Vagina (tissue), 2 donors: ENCODE measurements at places on chromosomes 4 and X. TPM values are rescaled to one million over a fixed set of nuclear protein-coding genes. Genes with fewer than 3 reads are reported as not detected.

DNA sequence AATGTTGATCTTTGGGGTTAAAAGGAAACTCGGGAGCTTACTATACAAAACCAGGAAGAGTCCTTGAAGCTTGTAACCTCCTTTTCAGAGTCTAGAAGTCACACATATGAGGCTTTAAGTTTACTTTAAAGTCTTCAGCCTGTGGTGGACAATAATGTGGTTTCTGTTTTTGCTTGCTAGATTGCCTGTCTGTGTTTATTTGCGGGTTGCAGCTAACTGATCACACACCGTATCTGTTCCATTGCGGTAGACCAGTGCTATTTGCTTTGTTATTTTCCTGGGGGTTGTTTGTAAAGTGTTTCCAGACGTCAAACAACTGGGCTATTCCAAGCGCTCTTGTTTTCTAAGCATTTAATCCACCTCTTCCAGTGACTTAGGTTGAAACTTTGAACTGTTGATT, 143.0 kb upstream of the GYPA start:
- no peak for DNase-seq

DNA sequence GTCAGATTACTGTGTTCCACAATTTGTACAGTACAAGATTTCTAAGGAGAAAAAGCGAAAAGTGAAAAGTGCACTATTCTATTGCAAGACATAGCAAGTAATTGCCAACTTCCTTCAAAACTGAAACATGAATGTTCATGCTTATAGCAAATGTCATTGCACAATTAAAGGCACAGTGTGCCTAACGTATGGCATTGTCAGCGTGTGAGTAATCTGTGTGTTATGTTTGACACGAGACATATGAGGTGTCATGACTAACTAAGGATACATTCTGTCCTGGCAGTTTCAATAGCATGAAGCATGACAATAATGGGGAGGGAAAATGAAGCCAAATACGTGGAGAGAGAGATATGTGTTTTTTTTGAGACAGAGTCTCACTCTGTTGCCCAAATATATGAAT, 33.6 kb upstream of the TBC1D9 start:
- DNase-seq = no peak

- no peak for DNase-seq
Measured at GRCh38 chr4:1504595-1505500, 98.6 kb upstream of the NKX1-1 start.

DNA sequence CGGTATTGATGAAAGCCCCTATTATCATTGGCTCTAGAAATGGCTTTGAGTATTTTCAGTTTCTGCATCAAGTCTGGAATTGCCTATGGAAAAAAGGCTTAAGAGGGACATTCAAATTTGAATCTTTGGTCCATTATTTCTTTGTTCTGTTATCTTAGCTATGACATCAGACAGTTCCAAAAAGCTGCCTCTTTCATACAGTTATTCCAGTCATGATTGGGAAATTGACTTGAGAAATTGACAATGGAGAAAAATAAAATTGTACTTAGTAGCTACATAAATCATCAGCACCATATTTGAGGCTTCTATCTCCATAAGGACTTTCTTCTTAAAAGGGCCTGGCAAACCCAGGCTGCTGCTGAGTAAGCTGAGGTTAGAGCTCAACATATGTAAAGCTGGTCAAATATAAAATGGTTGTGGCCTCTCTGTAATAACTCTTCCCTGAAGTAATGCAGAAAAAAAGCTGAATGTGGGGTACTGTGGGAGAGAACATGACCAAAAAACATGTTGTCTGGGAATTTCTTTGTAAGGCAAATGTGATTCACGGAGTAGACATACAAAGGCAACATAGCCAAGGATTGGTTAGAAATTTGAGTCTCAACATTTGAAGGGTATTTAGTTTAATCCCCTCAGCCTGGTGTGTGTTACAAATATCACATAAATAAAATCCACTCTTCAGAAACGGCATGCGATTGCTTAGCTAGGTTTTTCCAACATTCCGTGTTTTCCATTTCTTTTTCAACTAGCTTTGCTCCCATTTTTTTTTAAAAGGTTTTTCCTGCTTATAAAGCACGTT, 100.9 kb downstream of the LNX1 start:
- no peak for DNase-seq

GRCh38 chr4:57291911-57292310, 181.7 kb upstream of the IGFBP7 start:
- DNase-seq = no peak

- DNase-seq = no peak
Measured at GRCh38 chr4:16884673-16885460, 13.6 kb downstream of the LDB2 start.

DNA sequence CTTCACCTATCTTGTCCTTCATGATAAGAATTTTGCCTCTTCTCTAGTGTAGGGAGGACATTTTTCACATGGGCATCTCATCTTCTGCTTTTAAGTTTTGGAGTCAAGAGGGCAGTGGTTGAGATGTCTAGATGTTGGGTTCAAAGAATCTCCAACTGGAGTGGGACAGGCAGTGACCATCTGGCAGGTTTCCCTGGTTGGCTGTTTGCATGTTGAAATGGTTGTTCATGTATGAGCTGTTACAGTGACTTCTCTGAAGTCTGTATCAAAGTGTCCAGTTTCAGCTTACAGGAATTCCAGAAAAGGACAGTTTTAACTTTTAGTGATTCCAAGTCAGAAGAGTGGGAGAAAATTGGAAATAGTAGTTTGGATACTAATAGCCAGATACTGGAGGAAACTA, 192.7 kb downstream of the EVC2 start:
- no peak for DNase-seq

DNA sequence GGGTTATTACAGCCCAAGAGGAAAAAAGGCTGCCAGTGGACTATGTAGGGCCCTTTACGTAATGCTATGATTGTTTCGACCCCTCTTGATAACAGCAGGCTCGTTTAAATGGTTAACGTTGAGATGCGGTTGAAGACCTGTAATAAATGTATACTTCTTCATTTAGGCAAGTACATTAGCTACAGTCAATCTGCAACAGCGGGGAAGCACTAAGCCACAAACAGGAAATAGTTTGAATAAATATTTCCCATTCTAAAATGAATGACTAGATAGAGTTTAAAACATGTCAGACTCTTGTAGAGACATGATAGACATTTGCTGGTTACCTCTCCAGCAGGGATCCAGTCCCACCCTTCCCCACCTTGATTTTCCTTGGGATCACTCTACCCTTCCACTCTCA, 38.1 kb upstream of the STIM2 start:
- DNase-seq = no peak

DNA sequence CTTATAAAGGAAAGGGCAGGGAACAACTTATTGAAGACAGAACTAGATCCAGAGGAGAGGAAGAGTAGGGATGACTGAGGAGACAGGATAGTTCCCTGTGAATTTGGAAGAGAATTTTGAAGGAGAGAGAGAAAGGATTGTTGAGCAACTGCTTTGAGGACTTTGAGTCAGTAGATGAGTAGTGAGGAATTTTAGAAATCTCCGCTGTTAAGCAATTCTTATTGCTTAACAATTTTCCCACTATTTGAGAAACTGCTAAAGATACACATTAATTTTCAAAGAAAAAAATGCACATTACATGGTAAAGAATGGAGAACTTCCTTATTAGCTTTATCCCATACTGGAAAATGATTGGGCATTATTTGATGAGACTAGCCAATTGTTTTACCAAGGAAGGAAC, 116.3 kb upstream of the NRK start:
- no peak for DNase-seq

- DNase-seq = no peak
Measured at GRCh38 chrX:45669715-45670340, 469.2 kb upstream of the DIPK2B start.

- DNase-seq = no peak
Measured at GRCh38 chr4:144340931-144341330, 200.4 kb upstream of the GYPA start.

- DNase-seq = no peak
Measured at GRCh38 chr4:81783558-81783957, 311.9 kb upstream of the RASGEF1B start.

DNA sequence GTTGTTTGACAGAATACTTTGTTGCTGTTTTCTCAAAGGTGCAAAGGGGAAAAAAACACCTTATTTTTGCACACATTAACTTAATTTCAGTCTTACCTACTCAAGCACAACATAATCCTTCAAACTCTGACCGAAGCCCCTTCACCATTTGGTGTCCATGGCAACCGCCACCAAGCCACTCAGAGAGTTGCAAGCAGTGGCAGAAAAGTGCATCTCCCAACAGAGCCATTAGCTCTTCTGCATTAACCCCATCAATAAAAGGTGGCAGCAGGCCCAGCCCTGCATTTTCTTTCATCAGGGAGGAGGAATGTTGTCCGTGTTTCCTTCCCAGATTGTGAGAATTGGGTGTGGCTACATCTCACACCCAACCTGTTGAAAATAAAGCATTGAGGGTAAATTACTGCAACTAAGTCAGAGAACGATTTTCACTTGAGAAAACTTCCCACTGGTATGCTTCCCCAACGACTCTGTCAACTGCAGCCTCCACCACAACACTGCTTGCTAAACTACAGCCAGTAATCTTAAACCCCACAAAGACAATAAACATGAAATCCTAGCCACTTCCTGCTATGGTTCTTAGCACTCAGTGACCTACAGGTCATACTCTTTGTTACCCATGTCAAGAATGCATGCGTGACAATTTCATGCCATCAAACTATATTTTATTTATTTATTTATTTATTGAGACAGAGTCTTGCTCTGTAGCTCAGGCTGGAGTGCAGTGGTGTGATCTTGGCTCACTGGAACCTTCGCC, 154.0 kb downstream of the GRIA3 start:
- DNase-seq = no peak

DNA sequence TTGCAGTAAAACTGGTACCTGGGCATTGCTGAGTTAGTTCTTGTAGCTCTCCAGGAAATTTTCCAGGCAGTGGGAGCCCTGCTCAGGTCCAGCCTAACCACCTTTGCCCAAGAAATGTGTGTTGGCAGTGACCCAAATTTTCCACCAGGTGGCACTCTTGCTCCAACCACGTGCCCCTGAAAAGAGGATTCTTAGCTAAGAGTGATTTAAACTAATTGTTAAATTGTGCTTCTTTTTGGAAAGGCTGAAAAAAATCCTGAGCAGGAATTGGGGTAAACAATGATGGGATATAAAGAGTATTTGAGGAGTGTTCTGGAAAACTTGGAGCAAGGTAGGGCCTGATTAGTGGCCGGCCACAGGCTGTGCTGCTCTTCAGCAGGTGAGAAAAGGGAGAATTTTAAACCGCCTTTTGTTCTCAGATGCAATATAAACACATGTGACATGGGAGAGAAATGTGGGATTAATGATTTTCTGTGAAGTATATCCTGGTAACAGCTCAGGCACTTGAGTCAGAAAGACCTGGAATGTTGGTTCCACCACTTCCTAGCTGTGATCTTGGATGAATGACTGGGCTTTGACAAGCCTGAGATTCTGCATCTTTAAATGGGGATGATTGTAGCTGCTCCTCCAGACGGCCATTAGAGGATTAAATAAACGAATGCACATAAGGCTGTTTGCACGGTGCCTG, 219.6 kb downstream of the PTTG2 start:
- DNase-seq = no peak

- no peak for DNase-seq
Measured at GRCh38 chr4:2301806-2302205, 39.9 kb upstream of the MXD4 start.

- DNase-seq = no peak
Measured at GRCh38 chrX:39965051-39965573, 132.6 kb downstream of the BCOR start.

DNA sequence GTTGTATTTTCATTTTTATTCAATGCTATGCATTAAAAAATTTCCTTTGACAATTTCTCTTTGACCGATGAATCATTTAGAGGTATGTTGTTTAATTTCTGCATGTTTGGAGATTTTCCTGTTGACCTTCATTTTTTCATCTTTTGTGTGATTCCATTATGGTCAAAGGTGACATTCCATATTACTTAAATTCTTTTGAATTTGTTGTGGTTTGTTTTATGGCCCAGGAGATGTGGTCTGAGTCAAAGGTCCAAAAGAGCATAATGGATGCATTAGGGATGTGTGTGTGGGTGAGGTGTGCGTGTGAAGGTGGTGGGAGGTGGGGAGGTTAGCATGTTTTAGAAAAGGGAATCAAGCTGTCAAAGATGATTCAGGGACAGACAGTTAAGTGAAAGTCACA, 76.0 kb upstream of the GIMD1 start:
- no peak for DNase-seq

DNA sequence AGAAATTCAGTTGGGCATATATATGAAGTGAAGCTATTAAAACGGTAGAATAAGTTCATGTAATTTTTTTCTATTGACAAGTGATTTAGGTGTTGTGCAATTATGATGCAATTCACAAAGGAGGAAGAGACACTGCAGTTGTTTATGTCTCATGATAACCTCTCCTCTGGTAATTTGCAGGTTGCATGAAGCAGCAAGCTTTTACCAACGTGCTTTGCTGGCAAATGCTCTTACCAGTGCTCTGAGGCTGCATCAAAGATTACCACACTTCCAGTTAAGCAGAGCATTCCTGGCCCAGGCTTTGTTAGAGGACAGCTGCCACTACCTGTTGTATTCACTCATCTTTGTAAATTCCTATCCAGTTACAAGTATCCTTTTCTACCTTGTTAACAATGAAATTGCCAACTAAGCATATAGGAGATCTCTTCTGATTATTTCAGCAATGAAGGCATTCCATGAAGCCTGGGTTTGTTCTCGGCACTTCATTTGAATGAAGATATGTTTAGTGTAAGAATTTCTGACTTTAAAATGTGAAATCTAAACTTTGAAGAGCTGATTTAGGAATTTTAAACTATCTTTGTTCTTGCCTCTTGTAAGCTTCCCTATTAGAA, 3.9 kb downstream of the TMEM33 start:
- DNase-seq = no peak

- DNase-seq = no peak
Measured at GRCh38 chr4:99893839-99894160, 427 bp downstream of the LAMTOR3 start.

DNA sequence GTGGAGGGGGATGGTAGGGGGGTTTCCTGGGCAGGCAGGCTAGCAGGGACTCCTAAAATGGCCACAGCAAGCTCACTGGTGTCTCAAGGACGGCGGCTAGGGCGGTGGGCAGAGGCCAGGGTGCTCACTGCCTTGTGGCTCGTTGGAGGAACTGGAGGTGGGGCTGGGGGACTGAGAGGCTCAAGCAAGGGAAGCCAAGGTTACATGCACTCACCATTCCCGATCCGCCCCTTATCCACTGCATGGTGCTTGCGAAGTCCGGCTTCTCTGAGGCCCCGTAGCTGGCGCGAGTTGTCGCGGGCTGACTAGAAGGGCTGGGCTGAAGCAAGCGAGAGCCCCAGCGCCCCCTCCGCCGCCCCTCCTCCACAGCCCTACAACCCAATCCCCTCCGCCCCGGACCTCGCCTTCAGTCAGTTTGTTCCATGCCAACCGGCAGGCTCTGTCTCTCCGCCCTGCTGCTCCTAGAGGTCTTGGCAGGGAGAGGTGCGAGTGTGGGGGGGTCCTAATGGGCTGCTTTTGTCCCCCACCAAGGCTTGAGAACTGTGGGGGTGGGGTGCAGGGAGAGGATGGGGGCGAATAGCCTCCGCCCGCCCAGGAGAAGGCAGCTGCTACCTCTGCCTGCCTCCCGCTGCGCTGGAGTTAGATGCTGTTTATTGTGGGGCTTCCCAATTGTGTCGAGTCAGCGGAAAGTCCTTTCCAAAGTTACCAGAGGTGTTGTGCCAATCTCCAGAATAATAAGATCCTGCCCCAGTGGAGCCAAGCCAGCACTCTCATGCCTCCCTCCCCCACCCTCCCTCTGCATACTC, at the start of gene ARHGEF9:
Gene ARHGEF9, minus strand, starts transcription at position 313 of the 806 bp plus-strand sequence. Its CDS starts 69 bp downstream, at position 244.
- no peak for DNase-seq

RPS6KA6 gene
- 2.7 TPM for total RNA-seq

H2BW2 gene
- not detected for total RNA-seq

EDA gene
- 6.1 TPM for total RNA-seq

SYTL4 gene
- 21.9 TPM for total RNA-seq

RBMXL3 gene
- total RNA-seq = not detected

PABPC1L2A gene
- total RNA-seq = not detected

GAGE12H gene
- total RNA-seq = not detected
